T-cell (primary cell): ENCODE measurements at places on chromosomes 16 and 17. TPM values are rescaled to one million over a fixed set of nuclear protein-coding genes. Genes with fewer than 3 reads are reported as not detected.
A peak's percentile ranks its signal among the peaks of the same experiment; 100 is the strongest.

DNA sequence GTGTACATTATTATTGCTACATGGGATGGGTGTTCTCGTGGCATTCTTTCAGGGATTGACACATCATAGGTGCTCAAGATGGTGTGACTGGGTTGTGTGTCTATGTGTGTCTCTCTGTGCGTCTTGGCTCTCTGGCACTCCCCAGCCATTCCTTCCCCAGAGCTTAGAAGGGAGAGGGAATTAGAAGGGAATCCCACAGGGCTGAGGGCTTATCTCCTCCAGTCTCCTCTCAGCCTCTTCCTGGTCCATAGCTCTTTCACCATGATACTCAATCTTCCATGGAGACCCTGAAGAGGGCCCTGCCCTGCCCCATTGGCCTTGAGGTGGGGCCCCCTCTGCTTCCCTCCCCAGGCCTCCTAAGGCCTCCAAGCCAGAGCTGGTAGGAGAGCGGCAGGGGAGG lies 52.0 kb downstream of the MRM1 start:
- H3K36me3 ChIP-seq: no peaks in the 10 kb centered on the region
- H3K4me1 ChIP-seq: no peaks in the 10 kb centered on the region
- peaks cover 64% of the 10 kb centered on the region for H3K27me3 ChIP-seq
- DNase-seq: no peak
- no peak overlapping the region for H3K4me3 ChIP-seq

- no peak for DNase-seq
- H3K4me3 ChIP-seq: no peak overlapping the region
- no peaks in the 10 kb centered on the region for H3K36me3 ChIP-seq
Observed at GRCh38 chr17:42135664-42136653, 13.4 kb downstream of the HSPB9 start.

DNA sequence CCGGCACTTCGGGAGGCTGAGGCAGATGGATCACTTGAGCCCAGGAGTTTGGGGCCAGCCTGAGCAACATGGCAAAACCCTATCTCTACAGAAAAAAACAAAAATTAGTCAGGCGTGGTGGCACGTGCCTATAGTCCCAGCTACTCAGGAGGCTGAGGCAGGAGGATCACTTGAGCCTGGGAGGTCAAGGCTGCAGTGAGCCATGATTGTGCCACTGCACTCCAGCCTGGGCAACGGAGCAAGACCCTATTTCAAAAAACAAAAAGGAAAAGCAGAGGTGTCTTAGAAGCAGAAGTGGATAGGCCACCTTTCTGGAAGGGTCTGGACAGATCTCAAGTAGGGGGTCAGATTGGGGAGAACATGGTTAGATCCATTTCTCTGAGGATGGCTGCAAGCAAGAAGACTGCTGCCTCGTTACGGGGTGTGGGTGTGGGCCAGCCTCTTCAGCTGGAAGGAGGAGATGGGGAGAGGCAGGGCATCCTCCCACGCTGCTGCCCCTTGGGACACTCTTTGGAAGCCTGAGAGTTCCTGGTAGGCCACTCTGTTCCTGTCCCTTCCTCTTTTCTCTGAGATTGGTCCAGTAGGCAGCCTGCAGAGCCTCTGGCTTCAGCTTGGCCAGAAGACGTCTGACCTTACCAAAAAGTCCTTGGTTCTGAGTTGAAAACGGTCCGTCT lies 208.0 kb downstream of the MSI2 start:
- H3K4me1 ChIP-seq: peaks cover 26% of the 10 kb centered on the region
- H3K36me3 ChIP-seq: no peaks in the 10 kb centered on the region
- no peak overlapping the region for H3K4me3 ChIP-seq
- H3K27ac ChIP-seq: no peak overlapping the region

DNA sequence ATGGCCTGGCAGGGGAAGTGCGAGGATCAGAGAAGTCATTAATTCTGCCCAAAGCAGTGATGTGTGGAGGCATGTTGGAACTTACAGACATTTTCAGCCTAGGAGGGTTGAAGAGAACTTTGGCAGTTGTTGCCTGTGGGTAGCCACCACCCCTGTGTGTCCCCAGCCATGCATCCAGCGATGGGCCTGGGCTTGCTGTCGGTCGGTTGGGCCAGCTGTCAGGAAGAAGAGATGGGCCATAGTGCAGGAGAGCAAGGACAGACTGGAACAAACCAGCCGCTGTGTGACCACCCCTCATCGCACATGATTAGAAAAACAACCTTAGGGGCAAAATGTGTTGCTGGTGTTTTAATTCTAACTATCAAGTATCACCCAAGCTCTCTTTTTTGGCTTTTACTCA lies 173.7 kb downstream of the CNTNAP4 start:
- no peak for DNase-seq
- no peaks in the 10 kb centered on the region for H3K4me1 ChIP-seq
- no peak overlapping the region for H3K4me3 ChIP-seq
- no peak overlapping the region for H3K27ac ChIP-seq

DNA sequence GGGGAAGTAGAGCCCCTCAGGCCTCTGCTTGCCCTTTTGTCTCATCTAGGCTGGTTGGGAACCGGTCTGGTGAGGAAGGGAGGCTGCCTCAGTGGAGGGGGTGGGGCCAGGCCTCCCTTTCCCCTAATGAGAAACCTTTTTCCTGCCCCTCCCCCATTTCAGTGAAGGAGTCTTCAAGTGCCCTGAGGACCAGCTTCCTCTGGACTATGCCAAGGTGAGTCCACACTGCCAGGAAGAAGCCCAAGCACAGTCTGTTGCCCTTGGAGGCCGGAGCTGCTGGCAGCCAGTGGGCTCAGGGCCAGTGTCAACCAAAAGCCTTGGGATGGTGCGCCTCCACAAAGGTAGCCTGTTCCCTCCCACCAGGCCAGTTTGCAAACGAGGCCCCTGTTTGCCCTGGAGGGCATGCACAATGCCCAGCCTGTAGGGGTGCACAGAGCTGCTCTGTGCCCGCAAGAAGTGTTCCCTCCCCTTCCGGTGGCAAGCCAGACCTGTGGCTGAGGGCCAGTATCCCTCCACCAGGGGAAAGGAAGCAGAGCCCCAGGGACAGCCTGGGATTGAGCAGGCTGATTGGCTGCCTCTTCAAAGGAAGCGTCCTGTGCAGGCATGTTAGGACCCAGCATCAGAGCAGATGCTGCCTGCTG lies 3.4 kb downstream of the TRAF4 start:
- no peak overlapping the region for H3K4me3 ChIP-seq
- DNase-seq: no peak
- no peaks in the 10 kb centered on the region for H3K27me3 ChIP-seq

DNA sequence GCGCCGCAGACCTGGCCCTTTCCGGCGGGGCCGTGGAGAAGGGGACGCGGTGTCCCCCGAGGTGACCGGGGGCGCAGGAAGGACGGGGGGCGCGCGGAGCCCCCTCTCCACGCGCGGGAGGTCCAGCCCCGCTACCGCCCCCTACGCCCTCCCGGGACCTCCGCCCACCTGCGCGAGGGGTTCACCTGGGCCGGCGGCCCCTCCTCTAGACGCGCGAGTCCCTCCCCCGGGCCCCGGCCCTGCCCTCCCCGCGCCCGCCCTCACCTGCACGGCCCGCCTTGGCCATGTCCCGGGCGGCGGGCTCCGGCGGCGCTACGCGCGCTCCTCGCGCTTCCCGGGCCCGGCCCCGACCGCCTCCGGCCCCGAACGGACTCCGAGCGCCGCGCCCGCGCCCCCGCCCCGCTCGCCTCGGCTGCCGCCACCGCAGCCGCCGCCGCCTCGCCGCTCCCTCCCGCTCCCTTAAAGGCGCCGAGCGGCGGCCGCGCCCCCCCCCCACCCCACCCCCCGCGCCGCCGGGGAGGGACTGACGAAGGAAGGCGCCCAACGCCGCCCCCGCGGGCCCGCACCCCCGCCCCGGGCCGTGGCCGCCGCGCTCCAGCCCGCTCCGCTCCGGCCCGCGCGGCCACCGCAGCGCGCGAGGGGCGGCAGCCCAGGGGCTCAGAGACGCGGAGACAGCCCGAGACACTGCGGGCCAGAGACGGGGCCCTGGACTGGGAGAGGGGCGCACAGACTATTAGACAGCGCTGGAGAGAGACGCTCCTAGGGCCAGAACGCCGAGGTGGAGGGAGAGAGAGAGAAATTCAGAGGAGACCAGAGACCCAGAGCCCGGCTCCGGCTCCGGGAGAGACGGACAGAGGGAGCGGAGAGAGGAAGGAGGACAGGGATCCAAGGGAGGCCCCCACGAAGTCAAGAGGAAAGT lies at the start of gene PITPNM3:
Gene PITPNM3 (minus strand): TSS at position 435 of the 919 bp plus-strand sequence. CDS start 149 bp downstream, at position 286.
- peak within 1 kb of the TSS; percentile 47 for H3K4me3 ChIP-seq
- H3K27ac ChIP-seq: no peak within 1 kb of the TSS
- H3K4me1 ChIP-seq: peaks cover 2% of the 10 kb centered on the region

GRCh38 chr17:41814195-41814594 lies 1.4 kb downstream of the FKBP10 start:
- H3K4me3 ChIP-seq: no peak overlapping the region
- DNase-seq: no peak
- H3K36me3 ChIP-seq: no peaks in the 10 kb centered on the region
- H3K4me1 ChIP-seq: peaks cover 33% of the 10 kb centered on the region
- no peaks in the 10 kb centered on the region for H3K27me3 ChIP-seq

GRCh38 chr16:75109732-75110243 lies 6.8 kb downstream of the LDHD start:
- peak overlapping the region; percentile 53 for H3K27ac ChIP-seq
- no peak for DNase-seq
- H3K36me3 ChIP-seq: no peaks in the 10 kb centered on the region

DNA sequence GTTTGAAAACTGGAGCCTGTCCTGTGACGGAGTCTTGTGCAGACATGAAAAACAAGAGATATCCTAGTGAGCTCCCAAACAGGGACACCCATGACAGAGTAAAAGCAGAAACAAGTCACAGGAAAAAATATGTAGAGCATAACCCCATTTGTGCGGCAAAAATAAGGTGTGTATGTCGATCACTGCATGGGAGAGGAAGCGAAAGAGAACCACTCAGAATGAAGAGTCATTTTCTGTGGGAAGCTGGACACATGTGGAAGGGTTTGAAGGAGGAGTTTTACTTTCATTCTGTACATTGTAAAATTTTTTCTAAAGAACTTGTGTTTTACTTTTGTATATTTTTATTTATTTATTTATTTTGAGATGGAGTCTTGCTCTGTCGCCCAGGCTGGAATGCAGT lies 72.1 kb downstream of the JPH3 start:
- no peak for DNase-seq
- no peaks in the 10 kb centered on the region for H3K4me1 ChIP-seq
- peaks cover 13% of the 10 kb centered on the region for H3K27me3 ChIP-seq

DNA sequence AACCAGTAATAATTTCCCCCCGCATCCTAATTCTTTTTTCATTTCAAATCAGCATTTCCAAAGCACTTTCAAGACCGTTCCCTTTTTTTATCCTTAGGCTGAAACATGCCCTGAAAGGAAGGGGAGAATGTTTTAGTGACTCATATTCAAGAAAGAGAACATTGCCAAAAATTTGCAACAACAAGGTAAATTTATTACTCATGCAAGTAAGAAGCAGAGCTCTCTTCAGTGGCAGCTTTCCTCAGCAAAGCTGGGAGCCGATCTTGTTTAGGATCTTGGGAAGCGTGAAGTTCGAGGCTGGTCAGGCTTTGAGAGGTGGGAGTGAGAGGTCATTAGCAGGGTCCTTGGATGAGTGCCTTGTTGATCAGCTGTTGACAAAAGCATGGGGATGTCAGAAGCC lies 129.5 kb downstream of the PRKCA start:
- no peak overlapping the region for H3K4me3 ChIP-seq
- peaks cover 4% of the 10 kb centered on the region for H3K4me1 ChIP-seq
- no peaks in the 10 kb centered on the region for H3K27me3 ChIP-seq
- DNase-seq: no peak
- no peaks in the 10 kb centered on the region for H3K36me3 ChIP-seq

- no peak overlapping the region for H3K27ac ChIP-seq
- peaks cover 32% of the 10 kb centered on the region for H3K4me1 ChIP-seq
- no peak overlapping the region for H3K4me3 ChIP-seq
Observed at GRCh38 chr16:11140466-11140865, 115.5 kb downstream of the SOCS1 start.

DNA sequence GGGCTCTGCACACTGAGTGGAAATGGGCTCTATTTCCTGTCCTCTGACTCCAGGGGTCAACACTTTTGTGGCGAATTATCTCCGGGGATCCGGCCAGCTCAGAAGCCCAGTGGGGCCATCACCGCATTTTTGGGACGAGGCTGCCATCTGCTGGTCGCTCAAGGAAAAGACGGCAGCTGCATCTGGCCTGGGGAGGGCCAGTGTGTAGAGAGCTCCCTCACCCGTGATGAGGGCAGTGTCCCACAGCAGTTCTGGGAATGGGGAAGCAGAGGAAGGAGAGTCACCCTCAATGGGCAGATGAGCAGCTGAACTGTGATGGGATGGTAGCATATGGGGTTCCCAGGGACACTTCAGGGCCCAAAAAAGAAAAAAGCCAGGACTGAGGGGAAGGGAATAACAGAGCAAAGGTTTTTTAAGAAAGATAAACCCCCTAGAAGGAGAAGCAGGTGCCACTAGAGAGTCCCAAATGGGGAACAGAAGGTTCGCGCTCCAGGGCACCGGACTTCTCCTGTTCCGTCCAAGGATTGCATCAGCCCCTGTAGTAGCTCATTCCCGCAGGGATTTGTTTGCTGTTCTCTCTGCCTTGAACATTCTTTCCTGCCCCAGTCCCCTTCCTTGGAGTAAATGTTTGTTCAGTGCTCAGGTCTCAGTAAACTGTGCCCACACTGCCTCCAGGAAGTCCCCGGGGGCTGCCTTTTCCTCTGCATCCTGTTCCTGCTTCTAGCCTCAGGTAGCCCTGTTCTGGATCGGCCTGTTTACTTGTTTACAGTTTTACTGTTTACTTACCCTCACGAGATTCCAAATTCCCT lies 9.3 kb upstream of the ABCC12 start:
- no peaks in the 10 kb centered on the region for H3K27me3 ChIP-seq
- H3K27ac ChIP-seq: no peak overlapping the region
- H3K4me1 ChIP-seq: peaks cover 5% of the 10 kb centered on the region
- H3K4me3 ChIP-seq: no peak overlapping the region
- no peaks in the 10 kb centered on the region for H3K36me3 ChIP-seq

GRCh38 chr17:57486882-57487301 lies 230.6 kb downstream of the MSI2 start:
- no peak for DNase-seq
- H3K4me3 ChIP-seq: no peak overlapping the region
- no peaks in the 10 kb centered on the region for H3K36me3 ChIP-seq
- no peak overlapping the region for H3K27ac ChIP-seq
- H3K4me1 ChIP-seq: peaks cover 13% of the 10 kb centered on the region

DNA sequence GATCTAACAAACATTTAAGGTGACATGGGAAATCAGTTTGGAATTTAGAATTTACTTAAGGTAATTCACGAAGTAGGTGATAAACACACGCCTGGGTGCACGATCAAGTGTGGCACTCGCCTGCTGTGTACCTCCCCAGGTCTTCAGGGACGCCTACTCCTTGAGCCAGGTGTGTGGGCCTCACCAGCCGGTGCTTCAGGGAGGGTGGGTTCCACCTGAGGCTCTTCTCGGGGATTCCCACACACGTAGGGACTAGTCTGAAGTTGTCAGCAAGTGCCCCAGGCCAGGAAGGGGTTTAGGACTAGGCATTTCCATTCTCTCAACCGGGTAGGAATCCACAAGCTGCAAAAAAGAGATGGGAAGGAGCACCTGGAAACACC lies 9.8 kb upstream of the NAT9 start:
- no peak overlapping the region for H3K4me3 ChIP-seq
- H3K27ac ChIP-seq: no peak overlapping the region
- no peak for DNase-seq
- H3K36me3 ChIP-seq: peaks cover 38% of the 10 kb centered on the region
- peaks cover 31% of the 10 kb centered on the region for H3K4me1 ChIP-seq
- no peaks in the 10 kb centered on the region for H3K27me3 ChIP-seq

- no peaks in the 10 kb centered on the region for H3K36me3 ChIP-seq
- H3K27ac ChIP-seq: no peak overlapping the region
- DNase-seq: no peak
- H3K4me1 ChIP-seq: no peaks in the 10 kb centered on the region
- no peak overlapping the region for H3K4me3 ChIP-seq
Observed at GRCh38 chr17:156094-156621, 18.8 kb downstream of the SCGB1C2 start.

TSR3 gene
- 48.1 TPM for total RNA-seq

DGKE gene
- total RNA-seq: 39.2 TPM

MYO19 gene
- total RNA-seq: 73.1 TPM

KRTAP2-3 gene
- total RNA-seq: not detected

TBC1D26 gene
- total RNA-seq: not detected

TNFRSF17 gene
- 0.41 TPM for total RNA-seq

DNAH9 gene
- total RNA-seq: not detected
